ENCODE measurements at places on chromosomes 2 and 18.

DNA sequence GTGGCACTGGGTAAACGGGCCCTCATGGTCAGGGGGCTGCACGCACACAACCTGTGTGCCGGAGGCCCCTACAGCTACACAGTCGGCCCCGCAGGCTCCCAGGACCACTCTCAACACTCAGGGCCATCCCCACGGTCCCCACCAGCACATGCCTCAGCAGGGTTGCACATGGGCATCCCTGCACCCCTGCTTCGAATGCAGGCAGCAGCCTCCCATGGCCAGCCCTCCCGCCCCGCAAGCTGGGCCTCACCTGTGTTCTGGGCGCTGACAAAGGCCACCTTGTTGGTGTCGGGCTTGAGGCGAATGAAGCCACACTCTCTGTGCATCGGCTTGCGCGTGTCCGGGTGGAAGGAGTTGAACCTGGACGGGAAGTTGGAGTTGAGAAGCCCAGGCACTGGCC lies 34.2 kb downstream of the THAP4 start:
- no peak for DNase-seq

DNA sequence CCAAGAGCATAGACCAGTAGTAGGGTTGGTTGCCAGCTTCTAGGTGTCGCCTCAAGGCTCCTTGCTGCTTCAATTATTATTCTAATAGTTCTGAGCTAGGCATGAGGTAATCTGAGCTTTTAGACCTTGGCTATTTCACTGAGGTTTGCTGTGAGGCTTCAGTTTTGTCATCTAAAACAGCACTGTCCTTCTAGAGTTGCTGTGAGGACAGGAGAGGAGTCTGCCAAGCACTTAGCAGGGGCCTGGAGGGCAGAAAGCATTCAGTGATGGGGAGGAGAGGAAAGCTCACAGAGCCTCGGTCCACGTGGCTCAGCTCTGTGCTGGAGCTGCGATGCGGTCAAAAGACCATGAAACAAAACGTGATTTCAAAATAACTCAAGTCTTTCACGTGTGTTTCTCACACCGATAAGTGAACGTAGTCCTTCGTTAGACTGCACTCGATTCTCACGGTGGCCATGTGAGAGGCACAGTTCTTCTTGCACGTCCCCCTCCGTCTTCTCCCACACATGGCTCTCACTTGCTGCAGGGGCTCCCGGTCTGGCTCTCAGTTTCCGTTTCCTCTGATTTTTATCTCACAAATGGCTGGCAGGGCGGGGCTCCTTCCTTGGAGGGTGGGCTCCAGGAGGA lies 113.7 kb downstream of the B3GNT2 start:
- DNase-seq = peak; percentile 75

DNA sequence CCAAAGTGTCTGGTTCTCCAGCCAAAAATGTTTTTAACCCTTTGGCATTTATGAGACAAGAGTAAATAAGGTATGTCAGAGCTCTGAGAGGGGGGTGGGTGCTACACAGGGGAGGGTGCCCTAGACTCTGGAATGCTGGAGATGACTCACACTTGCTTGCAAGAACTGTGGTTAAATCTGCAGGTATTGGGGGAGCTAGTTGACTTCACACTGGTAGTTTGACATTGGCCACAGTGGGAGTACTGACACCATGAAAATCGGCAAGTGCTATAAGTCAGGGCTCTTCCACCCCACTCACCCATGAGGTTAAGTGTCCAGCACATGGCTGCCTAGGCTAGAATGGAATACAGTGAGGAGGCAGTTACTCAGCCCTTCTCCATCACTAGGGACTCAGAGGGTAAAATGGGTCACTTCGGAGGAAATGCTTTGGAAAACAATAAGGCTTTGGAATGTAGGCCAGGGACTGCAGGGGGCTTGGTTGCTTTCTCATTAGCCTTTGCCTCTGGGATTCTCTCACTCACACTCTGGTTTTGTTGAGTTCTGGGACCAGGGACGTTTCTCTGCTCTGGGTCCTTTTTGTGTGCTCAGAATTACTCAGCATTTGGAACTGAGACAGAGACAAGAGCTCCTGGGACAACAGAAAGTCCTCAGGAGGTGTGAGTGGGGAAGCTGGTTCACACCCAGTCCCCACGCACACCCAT lies 91.6 kb downstream of the ACKR3 start:
- DNase-seq = no peak

DNA sequence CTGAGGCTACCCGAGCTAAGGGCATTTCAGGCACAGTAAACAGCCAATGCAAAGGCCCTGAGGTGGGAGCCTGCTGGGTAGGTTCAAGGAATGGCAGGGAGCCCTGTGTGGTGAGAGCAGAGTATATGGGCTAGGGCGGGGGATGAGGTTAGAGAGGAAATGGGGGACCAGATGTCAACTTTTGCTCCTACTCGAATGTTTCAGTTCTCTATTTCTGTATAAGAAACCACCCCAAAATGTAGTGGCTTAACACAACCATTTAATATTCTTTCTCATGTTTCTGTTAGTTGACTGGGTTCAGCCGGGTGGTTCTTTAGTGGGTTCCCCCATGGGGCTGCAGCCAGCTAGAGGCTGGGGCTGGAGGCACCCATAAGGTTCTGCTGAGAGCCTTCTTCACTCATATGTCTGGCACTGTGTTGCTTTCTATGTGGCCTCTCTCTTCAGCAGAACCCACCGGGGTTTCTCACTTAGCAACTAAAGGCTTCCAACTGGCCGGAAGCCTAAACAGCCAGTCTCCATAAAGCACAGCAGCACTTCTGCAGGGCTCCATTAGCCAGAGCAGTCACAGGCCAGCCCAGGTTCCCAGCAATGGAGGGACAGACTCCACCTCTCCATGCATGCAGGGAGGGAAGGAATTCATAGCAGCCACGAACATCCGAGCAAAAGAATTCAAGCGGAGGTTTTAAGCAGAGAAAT lies 5.6 kb upstream of the ATOH8 start:
- DNase-seq = peak; percentile 69

All from GM13976 (cell line).